T47D (cell line): ENCODE measurements at places on chromosomes 3 and 15.
A peak's percentile ranks its signal among the peaks of the same experiment; 100 is the strongest.

DNA sequence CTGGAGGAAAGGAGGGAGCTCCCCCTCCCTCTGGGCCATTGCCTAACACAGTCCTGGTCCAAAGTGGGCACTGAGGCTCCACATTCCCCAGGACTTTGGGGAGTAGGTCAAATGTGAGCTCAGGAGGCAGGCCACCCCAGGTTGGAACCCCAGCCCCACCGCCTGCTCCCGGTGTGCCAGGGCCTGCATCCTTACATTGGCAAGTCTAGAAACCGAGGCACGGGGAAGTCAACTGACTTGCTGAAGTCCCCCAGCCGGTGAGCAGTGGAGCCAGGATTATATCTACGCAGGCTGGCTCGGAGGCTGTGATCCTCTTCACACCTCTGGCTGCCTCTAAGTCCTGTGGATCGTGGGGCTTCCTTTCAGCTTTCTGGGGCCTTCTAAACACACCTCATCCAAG, 48.7 kb downstream of the RHCG start:
- no peak for DNase-seq

GRCh38 chr3:20701641-20702040, 515.6 kb upstream of the SGO1 start:
- DNase-seq, result no peak

- DNase-seq, result no peak
Observed at GRCh38 chr15:89912145-89912673, 543 bp downstream of the ARPIN start.

GRCh38 chr3:158649791-158650190, 5.5 kb downstream of the GFM1 start:
- no peak for DNase-seq

DNA sequence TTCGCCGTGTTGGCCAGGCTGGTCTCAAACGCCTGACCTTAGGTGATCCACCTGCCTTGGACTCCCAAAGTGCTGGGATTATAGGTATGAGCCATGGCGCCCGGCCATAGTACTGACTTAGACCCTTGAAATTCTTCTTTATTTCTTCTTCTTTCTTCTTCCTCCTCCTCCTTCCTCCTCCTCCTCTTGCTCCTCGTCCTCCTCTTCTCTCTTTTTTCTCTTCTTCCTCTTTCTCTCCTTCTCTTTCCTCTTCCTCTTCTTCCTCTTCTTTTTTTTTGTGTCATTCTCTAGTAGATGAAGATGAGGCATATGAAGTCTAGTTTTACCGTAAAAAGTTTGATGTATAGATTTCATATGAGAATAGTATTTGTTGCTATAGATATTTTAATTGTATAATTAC, 9.3 kb downstream of the RPL15 start:
- no peak for DNase-seq

DNA sequence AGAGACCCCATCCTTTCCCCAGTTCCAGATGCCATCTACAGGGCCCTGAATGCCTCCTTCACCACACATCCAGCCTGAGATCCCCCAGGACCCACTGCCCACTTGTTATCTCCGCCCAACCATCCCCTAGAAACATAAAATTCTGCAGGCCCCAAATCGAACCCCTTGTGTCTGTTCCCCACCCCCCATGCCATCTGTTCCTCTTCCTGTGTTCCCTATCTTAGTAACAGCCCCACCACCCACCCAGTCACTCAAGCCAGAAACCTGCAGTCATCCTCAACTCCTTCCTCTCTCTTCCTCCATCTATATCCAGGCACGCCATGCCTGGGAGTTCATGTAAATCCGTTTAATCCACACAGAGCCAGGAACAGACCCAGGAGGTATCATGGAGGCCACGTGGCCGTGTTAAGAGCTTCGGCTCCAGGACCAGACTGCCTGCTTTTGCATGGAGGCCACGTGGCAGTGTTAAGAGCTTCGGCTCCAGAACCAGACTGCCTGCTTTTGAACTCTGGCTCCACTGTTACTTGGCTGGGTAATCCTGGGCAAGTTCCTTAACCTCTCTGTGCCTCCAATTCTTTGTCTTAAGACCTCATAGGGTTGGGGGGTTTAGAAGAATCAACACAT, 4.8 kb downstream of the CSRNP1 start:
- DNase-seq, result peak; percentile 22

DNA sequence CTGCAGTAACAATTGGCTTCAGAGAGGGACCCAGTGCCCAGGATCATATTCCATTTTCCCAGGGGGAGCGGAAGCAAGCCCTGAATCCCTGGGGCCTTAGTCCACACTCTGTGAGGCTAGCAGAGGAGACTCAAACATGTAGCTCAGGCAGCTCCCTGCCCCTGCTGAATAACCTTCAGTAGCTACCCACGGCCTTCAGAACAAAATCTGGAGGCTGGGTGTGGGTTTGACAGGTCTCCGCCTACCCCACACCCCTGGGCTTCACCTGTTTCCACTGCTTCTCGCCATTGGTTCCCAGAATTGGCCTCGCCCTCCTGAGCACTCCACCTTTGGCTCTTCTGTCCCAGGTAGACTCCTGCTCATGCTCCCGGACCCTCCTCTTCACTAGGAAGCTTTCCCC, 93.6 kb upstream of the ATP2B2 start:
- no peak for DNase-seq

DNA sequence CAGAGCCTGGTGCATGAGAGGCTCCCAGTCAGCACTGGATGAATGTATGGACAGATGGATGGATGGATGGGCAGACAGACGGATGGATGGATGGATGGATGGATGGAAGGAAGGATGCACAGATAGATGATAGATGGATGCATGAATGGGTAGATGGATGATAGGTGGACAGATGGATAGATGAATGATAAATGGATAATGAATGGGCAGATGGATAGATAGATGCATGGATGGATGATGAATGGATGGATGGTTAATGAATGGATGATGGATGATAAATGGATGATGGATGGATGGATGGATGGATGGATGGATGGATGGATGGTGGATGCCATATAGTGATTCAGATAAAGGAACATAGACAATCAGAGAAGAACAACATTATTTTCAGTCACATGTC, 71.0 kb downstream of the SLC6A11 start:
- no peak for DNase-seq

- no peak for DNase-seq
Observed at GRCh38 chr15:46354443-46354842, 719.6 kb downstream of the SQOR start.

GRCh38 chr3:50584391-50584790, 15.1 kb downstream of the HEMK1 start:
- DNase-seq, result no peak

- DNase-seq, result no peak
Observed at GRCh38 chr3:71241981-71242560, 341.5 kb downstream of the FOXP1 start.
